ENCODE measurements at places on chromosomes 6 and 20.
A peak's percentile ranks its signal among the peaks of the same experiment; 100 is the strongest.

DNA sequence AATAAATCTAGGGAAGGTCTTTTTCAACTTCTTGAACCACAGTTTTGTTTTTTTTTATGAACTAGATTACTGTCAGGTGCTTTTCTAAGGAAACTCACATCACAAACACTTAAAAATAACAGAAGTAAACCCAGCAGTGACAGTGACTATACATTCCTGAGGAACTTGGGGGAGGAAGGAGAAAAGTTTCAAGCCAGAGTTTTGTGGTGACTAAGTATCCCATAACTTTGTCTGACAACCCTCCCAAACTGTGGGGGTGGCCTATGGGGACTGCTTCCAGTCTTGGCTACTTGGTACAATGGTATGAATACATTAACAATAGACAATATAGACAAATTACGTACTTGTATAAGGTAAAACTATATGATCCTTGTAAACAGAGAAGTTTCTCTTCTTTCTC lies 202.5 kb upstream of the MAN1A1 start:
- no peak for DNase-seq

- no peak for DNase-seq
Observed at GRCh38 chr6:31978831-31979230, 3.0 kb upstream of the C4A start.

- peak; percentile 40 for DNase-seq
Observed at GRCh38 chr6:137341681-137342195, 122.6 kb upstream of the IFNGR1 start.

- DNase-seq, result no peak
Observed at GRCh38 chr20:3658716-3659491, 4.3 kb downstream of the GFRA4 start.

DNA sequence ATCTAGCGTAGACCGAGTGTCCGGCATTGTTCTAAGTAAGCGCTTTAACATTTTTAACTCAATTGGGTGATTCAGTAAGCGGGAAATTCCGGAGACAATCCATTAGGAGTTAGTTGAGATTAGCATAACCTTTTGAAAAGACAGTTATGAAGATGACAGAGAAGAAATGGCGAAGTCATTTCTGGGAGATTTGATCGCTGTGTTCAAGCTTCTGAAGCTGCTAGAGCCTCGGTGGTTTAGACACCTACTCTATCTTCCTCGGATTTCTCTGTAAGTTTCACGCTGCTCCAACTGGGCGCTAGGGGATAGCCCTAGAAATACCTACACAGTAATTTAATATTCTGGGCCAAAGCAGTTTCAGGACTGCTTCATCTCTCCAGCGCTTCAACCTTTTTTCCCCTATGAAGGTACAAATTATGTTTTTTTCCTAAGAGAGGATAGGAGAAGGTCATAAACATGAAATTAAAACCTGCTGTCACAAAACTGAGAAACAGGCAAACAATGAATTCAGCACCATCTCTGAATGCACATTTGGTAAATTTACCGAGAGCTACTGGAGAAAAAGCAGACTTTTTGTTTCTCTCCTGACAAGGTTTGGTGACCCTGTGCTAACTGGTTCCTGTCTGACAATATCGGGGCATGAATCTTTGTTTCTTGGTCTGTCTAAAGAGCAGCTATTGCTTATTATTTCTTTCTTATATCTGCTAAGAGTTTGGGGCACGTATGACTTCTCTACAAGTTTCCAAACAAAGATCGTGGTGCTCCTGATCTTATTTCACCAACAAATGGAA lies 22.4 kb downstream of the ZNF311 start:
- peak; percentile 46 for DNase-seq

GRCh38 chr20:55676097-55676496 lies 329.2 kb downstream of the CBLN4 start:
- DNase-seq, result no peak

Data from thyroid gland (tissue), 4 donors.